ENCODE measurements at places on chromosomes 13 and 19.
A peak's percentile ranks its signal among the peaks of the same experiment; 100 is the strongest.

DNA sequence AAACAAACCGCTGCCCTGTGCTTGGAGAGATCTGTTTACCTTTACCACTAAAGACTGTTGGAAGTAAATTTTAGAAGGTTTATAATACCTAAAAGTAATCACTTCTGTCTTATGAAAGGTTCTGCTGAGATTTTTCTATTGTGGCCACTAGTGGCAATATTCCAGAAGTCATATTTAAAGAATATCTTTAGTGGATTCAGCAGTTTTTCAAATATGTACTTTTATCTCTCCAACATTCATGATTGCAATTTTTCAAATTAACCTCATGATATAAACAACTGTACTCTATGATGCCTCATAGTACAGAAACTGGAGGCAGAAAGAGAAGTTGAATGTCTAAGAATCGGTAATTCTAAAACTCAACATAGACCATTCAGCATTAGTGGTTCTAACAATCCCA lies 53.2 kb upstream of the USPL1 start:
- DNase-seq, result no peak

- DNase-seq, result no peak
These were observed 69.8 kb downstream of the DPY19L3 start for GRCh38 chr19:32475141-32476031.

DNA sequence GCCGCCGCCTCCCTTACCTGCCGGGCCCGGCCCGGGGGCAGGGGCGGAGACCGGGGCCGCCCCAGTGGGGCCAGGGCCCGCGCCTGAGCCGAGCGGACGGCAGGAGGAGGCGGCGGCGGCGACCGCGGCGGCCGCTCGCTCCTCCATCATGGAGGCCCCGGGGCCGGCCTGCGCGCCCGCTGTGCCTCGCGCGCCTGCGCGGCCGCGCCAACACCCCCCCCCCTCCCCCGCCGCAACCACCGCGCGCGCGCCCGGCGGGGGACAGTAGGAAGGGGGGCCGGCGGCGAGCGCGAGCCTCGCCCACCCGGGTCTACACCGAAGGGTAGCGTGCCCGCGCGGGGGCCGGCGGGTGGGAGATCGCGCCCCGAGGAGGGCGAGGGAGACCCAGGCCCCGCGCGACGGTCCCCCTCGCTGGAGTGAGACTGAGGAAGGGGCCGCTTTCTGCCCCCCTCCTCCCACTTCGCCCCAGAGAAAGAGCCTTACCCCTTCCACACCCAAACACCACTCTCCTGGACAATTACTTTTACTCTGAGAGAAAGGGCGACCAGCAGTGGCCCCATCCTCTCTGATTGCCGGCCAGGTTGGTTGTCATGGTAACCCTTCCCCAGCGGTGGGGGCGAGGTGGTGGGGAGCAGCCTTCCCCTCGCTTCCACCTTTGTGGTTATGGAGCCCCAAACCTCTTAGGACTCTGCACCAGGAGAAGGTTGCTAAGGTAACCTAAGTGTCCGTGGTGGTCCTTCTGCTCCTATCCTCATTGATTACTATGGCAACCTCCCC lies at the start of gene STRN4:
TSS of gene STRN4 (minus strand) at position 170 of the 777 bp plus-strand sequence. CDS start at position 150, 20 bp downstream.
- DNase-seq, result no peak

DNA sequence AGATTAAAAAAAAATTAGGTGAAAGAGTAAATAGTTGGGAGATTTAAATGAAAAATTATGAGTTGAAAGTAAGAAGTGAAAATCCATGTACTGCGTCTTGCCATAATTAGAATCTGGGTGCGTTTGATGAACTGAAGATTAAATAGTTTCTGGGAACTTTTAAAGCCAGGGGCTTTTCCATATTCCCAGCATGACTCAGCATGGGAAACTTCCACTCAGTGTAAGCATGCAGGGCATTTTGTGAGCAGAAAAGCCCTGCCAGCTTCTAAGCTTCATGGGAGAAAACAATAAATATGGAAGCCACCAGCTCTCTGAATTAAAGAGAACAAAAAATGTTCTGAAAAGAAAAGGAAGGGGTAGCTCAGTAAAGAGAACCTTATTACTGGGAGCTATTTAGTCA lies 62.0 kb upstream of the EDNRB start:
- DNase-seq, result peak; percentile 71

- DNase-seq, result no peak
These were observed 159.1 kb downstream of the DLEU7 start for GRCh38 chr13:50684366-50684765.

DNA sequence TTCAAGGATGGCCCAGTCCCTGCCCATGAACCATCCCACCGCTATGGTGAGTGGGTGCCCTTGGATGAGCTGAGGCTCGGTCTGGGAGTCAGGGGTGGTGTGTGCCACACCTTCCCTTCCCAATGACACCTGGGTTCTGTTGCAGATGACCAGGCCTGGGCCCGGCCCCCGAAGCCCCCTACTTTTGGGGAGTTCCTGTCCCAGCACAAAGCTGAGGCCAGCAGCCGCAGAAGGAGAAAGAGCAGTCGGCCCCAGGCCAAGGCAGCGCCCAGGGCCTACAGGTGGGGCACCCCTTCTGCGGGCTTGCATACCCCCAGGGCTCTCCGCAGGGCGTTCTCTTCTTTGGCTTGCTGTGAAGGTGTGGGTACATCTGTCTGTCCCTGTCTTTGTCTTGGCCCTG lies 4.3 kb upstream of the INAFM1 start:
- no peak for DNase-seq

DNA sequence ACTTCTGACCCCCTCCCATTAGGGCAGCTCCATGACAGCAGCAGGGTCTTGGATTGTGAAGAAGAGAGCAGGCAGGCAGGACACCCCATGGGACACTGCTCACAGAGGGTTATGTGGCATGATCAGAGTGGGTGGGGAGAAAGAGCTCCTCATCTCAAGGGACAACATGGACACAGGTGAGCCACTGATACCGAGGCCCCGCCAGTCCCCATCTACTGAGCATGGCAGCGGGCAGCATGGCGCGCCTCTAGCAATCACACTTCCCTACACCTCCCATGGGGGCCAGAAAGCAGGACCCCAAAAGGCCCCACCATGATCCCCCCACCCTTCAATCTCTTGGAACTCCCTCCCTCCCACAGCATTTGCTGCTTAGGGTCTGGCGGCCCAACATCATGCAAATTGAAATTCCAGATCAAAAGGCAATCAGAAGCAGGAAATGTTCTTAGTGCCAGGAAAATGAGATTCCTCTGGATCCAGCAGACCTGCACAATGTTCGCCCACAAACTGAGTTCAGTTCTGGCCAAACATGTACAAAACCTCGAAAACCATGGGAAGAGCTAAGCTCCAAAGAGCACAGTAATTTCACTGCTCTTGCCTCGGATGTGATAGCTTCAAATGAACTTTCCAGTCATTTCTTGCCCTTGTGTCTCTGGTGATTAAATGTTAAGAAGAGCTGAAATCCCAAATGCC lies 14.8 kb downstream of the DOCK9 start:
- no peak for DNase-seq

Measured in choroid plexus epithelial cell (primary cell).